Activated T-cell treated with anti-CD3 and anti-CD28 coated beads, Interleukin-2, amount 50 U/mL, for 24 hours (primary cell): ENCODE measurements at places on chromosomes 2 and 18.

- no peak for DNase-seq
Observed at GRCh38 chr2:205177546-205177945, 504.8 kb upstream of the NRP2 start.

- no peak for DNase-seq
Observed at GRCh38 chr2:239979243-239980023, 45.7 kb downstream of the NDUFA10 start.

DNA sequence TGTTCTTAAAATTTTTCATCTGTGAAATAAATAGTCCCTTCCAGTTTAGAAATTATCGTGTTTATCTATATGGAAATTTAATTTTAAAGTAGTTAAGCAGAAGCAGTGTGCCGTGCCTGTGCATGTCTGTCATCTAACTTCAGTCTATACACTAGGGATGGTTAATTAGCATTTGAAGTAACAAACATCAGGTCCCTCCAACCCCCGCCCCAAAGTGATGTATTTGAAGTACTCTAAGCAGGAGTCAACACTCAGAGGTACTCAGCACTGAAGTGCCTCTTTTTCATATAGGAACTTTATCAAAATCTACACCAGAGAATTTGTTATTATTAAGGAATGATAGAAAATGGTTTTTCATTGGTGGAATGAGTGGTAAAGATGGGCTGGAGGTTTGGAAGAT lies 33.0 kb downstream of the LANCL1 start:
- no peak for DNase-seq

DNA sequence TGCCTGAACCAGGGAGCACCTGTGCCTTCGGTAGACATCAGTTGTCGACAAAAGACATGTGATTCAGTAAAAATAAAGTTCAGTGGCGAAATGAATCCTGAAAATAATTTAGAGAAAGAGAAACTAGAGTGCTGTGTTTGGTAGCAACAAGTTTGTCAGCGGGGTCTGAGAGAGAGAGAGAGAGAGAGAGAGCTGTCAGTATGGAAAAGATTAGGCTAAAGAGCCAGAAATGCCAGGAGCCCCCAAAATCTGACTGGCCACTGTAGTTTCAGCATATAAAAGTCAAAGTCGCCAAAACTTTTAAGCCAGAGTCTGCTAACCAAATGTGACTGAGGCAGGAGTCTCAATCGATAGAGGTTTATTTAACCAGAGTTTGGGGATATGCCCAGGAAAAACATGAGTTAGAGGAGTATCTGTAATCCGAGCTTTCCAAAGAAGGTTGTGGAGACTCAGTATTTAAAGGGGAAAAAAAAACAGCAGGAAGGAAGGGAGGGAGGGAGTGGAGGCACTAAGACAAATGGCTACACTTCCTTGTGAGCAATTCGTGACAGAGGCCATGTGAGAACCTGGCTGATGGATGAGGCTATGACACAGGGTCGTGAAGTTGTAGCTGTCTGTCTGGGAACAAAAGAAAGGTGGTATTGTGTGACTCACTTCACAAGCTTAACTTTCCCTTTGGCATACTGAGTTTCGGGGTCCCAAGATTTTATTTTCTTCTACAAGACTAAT lies 20.5 kb upstream of the GNAL start:
- no peak for DNase-seq

DNA sequence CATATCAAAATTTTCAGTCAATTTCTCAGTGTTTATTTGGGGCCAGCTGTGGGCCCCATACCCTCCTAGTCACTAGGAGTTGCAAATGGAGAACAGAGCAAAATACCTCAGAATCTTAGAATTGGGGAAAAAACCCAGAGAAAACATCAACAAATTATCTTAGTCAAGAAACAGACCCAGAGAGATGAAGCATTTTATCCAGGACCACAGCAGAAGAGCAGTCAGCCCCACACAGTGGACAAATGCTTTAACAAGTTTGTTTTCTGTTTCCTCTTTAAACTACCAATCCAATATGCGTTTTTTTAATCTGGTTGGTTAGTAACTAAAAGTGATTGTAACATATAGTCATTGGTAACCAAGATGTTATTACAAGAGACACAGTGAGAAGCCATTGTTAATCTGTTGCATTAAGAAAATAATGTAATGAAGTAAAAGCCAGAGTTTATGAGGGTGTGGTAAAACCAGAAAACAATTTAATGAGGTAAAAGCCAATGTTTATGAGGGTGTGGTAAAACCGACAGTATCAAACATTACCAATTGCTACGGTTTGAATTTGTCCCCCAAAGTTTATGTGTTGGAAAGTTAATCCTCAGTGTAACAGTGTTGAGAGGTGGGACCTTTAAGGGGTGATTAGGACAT lies 60.7 kb upstream of the COX7A2L start:
- no peak for DNase-seq

GRCh38 chr18:63247506-63247905 lies 72.1 kb downstream of the BCL2 start:
- no peak for DNase-seq

- DNase-seq, result no peak
Observed at GRCh38 chr2:63078852-63079606, 28.4 kb downstream of the OTX1 start.

DNA sequence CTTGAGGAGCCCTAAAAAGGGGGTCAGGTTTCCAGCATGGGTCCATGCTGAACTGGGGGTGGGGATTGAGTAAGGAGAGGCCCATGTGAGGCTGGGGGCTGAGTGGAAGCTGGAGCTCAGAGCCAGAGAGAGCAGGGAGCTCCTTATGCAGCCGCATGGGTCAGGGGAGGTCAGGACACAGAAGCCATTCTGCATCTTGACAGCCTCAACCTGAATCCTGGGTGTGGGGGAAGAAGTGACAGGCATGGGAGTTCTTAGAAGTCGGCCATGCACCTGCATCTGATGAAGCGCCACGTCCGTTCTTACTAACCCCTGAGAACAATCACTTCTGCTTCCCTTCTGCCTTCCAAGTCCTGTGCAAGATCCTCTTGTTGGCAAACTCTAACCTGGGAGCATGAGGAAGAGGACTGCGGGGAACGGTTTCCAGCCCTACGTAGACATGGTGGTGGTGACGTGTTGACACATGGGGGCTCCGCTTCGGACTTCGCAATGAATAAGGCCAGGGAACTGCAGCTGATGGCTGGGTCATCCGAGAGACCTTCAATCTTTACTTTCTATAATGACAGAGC lies 22.3 kb downstream of the GNLY start:
- DNase-seq, result no peak

GRCh38 chr2:74845217-74845751 lies 11.4 kb downstream of the HK2 start:
- DNase-seq, result no peak

- no peak for DNase-seq
Observed at GRCh38 chr2:1731447-1731962, 12.8 kb downstream of the PXDN start.
